ENCODE measurements at places on chromosomes 1 and 21.

DNA sequence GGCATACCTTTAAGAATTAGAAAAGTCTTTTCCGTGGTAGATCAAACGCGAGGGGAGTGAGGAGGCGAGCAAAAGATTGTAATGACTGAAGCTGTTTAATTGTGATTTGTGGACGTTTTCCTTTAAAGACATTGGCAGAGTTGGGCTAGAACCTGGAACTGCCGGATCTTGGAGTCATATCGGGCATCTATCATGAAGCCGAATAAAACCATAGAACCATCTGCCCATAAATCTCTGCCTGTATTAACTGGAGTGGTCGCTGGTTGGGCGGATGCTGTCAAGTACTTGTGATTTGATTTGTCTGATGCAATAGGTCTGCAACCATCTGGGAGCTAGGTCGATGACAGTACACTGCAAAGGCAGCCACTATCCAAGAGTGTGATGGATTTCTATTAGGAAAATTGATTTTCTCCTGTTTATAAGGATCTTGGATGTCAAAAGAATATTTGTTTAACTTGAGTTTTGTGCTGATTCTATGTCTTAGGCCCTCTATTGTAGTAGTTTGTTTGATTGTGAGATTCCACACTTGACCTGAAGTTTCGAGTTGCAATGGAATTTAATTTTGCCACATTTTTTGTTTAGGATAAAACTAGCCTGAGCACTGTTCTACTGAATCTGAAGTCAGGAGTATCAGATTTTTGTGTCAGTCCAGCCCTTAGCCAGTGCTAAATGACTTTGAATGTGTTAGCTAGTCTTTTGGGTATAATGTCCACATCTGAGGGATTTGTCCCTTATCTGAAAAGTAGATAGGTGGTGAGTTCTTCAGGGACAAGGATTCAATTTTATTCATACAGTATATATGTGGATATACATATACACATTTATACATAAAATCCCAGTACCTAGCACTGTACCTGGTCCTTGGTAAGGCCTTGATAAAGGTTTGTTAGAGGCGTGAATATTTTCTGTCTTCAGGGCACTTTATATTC lies 1.2 kb downstream of the SARS1 start:
- no peak for DNase-seq

- no peak for DNase-seq
Measured at GRCh38 chr1:54967372-54967771, 13.1 kb upstream of the TMEM61 start.

- DNase-seq: no peak
Measured at GRCh38 chr1:32276032-32276782, 15.7 kb upstream of the HDAC1 start.

DNA sequence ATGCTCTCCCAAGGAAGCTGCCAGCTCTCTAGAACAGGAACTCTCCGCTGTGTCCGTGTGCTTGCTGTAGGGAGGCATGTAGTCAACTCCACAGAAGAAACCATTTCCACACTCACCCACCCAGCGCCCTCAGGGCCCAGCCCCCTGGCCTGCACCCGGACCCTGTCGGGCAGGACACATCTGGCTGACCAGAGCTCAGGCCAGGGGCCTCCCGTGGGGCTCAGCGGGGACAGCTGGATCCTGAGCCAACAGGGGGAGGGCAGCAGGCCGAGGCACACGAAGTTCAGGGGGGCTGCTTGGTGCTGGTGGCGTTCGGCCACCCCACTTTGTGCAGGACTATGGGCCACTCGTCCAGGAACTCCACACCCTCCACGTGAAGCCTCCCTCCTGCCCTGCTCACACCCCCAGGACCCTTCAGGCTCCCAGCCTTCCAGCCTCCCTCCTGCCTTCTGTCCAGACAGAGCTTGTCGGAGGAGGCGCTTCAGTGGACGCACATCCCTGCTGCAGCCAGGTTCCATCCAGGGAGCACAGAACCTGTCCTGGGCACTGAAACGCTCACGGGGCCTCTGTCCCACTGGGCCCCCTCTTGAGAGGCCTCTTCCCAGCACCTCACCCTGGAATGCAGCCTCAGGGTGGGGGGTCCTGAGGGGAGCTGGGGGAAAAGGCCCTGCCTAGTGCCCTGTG lies 15.0 kb upstream of the FAAP20 start:
- DNase-seq: no peak

DNA sequence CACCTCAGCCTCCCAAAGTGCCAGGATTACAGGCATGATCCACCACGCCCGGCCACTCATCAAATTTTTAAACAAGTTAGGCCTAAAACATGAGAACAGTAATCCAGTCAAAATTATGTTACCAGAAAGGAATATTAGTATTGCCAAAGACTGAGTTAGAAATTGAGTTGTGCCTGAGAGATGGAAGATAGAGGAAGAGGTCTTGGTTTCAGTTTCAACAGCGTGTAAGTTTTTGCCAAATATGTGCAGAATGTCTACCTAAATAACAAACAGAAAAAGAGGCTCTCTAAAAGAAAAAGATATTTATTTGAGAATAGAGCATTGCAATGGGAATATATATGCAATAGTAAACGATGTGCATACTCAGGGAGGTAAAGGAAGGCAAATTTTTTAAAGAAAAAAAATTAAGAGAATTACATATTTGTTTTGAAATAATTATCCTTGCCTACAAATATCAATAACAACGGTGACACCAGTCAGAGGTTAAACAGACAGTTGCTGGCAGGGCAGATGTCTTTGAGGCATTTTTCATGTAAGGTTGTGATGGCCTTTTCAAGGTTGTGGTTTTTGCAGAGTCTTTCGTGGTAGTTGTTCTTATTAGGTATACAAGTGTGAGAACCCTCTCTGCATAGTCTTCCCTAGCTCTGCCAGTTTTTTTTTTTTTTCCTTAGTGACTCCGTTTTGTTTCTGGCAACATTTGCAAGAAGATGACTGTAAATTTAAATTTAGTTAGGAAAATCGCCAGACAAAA lies 2.2 kb upstream of the CD1B start:
- DNase-seq: no peak

DNA sequence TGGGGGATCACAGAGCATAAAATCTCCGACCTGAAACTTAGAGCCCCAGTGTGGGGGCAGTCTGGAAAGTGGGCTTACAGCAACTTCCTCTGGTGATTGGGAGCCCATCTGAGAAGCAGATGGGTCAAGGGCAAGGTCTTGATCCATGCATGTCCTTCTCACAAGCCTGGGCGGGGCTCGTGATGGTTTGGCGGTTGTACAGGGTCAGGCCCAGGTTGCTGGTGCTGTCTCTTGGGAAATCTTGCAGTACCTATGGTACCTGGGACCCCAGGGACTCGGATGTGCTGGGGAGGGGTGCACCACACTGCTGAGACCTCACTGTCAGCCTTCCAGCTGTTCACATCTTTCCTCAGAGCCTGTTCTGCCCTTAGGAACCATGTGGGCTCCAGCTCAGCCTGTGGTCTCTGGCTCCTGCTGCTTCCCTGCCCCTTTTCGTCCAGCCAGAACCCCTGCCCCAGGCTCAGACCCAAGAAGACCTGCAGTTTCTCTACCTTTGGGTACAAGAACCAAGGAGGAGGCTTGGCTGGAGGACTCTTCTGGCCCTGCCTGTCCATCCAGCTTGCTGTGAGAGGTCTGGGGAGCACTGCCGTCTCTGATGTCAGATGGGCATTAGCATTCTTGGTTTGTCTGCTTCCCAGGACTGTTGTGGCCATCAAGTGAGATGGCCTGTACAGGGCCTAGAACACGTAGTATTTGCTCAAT lies 24.5 kb downstream of the WNT4 start:
- no peak for DNase-seq

DNA sequence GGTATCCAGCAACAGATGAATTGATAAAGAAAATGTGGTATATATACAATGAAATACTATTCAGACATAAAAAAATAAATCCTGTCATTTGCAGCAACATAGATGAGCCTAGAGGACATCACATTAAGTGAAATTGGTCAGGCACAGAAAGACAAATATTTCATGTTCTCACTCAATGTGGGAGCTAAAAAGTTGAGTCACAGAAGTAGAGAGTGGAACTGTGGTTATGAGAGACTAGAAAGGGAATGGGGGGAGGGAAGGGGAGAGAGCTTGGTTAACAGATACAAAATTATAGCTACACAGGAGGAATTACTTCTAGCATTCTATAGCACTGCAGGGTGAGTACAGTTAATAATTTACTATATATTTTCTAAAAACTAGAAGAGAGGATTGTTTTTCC lies 37.1 kb upstream of the SERPINC1 start:
- DNase-seq: no peak

- no peak for DNase-seq
Measured at GRCh38 chr1:8905582-8906191, 27.2 kb upstream of the ENO1 start.

DNA sequence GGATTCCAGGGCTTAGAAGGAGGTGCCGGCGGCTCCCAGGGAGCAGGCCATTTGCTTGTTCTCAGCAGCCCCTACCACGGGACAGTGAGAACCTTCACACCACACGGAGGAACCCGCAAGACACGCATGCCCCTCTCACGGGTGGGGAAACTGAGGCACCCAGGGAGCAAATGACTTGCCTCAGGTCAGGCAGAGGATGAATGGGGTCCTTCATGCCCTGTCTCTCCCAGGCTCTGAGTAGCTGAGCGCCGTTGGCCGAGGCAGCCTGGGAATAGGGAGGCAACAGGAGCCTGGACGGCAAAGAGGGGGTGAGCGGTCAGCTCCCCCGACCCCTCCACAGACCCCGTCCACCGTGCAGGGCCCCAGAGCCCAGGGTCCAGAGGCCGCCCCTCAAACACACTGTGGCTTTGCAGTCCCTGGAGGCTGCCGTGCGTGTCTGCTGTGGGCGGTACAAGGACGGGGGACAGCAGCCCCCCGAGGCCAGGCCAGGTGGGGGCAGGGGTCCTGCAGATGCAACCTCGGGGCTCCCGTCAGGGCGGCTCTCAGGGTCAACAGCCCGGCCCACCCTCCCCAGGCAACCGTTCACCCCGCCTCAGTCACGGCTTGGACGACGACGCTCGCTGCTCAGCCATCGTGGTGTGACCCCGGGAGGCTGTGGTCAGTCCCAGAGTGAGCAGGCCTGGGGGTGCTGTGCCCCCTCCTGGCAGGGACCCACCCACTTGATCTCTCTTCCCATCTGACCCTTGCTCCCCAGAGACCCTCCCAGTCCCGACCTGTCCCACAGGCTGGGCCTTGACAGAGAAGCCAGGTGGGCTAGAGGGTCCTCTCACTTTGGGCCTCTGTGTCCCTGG lies 15.8 kb upstream of the COL6A2 start:
- DNase-seq: no peak

DNA sequence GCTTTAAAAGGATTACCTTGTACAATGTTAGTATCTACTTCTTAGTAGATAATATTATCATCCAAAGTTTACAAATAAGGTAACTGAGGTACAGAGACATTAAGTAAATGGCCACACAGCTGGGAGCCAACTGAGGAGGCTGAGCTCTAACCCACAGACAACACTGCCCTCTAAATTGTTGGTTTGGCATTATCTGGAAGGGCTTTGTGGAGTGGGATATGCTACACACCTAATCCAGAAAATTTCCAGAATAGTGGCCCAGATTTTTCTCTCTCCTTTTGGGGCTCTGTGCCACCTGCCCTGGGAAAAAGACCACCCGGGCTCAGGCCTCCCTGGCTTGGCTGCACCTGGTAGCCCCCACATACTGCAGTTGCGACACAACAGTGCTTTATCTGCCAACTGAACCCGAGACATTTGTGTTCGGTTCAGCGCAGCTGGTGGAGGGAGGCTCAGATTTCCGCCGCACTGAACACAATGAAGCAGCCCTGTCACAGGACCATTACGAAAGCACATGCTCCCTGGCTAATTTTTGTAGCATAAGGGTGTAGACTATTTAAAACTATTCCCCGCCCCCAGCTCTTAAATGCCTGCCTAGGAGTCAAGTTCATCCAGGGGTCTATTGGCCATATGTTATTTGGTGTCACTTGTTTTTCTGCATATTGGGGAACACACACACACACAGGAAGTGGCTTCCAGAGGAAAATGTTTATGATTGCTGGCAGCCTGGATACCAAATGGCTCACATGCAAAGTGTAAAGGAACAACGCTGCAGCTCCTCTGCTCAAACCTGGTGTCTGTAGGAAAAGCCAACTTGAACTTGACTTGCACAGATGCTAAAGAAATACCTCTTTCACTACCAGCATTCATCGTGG lies 92.3 kb upstream of the ESRRG start:
- no peak for DNase-seq

- DNase-seq: no peak
Measured at GRCh38 chr21:32021319-32021994, 148.6 kb downstream of the HUNK start.

DNA sequence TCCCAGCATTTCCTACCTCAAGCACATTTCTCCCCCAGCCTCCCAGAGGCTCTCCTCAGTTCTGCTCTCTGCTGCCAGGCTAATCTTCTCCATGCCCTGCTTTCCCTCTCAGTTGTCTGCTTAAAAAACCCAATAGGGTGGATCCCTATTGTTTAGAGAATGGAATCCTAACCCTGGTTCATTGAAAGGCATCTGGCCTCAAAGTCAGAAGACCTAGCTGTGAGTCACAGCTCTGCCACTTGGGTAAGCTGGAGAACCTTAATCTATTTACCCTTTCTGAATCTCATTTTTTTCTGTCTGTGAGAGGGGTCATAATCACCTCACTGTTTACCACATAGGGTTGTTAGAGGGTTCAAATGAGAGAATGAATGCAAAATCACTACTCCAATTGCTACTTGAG lies 12.5 kb upstream of the MYOC start:
- DNase-seq: no peak

GRCh38 chr1:24516506-24516905 lies 13.9 kb downstream of the RCAN3 start:
- no peak for DNase-seq

GRCh38 chr1:206717674-206717989 lies 32.9 kb downstream of the MAPKAPK2 start:
- DNase-seq: no peak

DNA sequence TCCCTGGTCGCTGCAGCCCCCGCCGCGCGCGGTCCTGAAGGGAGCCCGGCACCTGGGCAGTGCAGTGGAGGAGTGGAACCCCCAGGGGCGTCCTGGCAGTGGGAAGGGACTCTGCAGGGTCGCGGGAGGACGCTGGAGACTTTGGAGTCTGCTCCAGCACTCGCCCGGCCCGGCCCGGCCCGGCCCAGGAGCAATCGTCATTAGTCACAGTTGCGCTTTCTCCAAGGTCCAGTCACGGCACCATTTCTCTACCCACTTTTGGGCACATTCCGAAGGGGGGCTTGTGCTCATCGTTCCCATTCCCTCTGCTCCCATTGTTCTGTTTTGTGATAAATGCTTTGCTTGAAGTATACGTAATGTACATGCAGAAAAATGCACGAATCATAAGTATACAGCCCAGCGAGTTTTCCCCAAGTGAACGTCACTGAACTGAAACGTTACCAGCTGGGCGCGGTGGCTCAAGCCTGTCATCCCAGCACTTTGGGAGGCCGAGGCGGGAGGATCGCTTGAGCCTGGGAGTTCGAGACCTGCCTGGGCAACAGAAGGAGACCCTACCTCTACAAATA lies 999 bp downstream of the THAP3 start:
- DNase-seq: no peak

- DNase-seq: peak; percentile 9
Measured at GRCh38 chr1:30911059-30911954, 2.7 kb upstream of the SDC3 start.

GRCh38 chr1:228157729-228158126 lies 7.9 kb upstream of the IBA57 start:
- DNase-seq: no peak
